ENCODE measurements at places on chromosomes 5 and 9.

DNA sequence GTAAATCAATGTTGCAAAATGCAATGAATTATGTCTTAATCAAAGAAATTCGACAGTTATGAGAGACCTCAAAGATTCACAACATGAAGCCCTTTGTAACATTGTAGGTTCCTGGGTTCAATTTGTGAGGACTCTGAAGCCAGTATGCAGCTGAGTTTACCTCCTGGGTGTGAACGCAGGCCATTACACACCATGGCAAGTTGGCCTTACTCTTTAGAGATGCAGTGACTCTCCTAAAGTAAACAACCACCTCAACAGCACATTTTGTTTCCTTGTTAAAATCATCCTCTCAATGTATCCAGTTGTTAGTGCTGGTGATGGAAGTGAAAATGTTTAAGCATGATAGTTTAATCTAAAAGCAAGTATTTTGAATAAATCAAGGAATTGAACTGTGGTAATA, 73.8 kb downstream of the JAKMIP2 start:
- no peak for DNase-seq

DNA sequence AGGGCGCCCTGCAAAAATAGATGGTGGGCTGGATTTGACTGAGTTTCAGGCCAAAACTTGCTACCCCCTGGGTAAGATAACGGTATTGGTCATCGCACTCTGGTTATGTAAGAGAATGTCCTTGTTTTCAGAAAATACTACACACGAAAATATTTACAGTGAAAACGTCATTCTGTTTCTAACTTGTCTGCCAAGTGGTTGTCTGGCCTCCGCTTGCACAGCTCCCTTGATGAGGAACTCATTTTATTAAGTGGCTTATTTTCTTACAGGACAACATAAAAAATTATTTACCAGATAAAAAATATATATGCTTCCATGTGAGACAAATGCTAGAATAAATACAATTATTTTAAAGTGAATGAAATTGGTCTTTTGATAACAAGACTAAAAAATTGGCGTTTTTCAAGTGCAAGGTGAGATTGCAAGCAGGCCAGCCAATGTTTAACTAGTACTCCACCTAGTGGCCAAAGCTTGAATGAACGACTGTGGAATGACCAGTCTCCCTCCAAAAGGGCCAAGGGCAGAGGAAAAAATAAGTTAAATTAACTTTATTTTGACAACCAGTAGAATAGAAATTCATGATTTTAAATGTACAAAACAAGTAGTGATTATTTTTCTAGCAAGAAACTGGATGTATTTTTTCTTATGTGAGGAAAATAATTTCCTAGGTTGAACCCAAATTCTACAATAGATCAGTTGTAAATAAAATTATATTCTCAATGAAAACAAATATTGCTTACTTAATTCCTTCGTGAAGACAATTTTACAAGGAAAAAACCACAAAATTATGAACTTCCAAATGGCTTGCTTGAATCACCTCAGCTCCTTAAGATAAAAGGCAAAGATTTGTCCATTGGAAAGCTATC, 93.2 kb downstream of the ZFAND5 start:
- DNase-seq: peak; percentile 46

DNA sequence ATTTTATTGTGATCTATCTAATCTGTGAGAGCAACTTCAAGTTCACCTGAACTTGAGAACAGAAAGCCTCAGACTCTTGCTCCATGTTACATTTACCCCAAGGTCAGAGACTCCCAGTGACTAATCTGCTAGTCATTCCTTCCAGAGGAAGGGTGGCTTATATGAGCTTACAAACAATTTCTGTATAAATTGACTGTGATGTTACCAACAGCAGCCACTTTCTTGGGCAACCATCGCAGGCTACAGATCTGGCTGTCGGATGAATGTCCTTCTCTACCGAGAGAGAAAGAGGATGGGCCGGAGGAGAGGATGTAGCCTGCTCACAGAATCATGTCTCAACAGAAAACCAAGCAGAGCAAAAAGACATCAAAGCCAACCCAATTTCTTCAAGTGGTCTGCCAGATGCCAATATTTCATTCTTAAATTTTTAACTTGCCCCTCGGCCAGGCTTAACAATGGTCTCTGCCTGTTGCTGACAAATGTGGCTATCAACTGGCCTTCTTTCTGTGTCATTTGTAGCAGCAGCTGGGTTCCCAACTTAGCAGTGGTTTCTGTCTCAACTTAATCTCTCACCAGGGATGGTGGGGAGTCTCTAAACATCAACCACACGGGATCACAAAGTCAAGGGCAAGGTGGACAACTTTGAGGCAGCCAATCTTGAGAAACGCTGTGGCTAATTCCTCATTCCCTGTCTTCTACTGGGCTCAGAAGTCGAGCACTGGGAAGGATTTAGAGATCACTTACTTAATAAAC, 81.3 kb downstream of the RAPGEF1 start:
- peak; percentile 43 for DNase-seq

GRCh38 chr9:2109069-2109650, 94.0 kb downstream of the SMARCA2 start:
- DNase-seq: no peak

- no peak for DNase-seq
Observed at GRCh38 chr9:108620767-108621166, 235.0 kb downstream of the ACTL7B start.

Measured in HepG2 (cell line).